Head of caudate nucleus (tissue), 42 donors: ENCODE measurements at places on chromosomes 3 and 15.

DNA sequence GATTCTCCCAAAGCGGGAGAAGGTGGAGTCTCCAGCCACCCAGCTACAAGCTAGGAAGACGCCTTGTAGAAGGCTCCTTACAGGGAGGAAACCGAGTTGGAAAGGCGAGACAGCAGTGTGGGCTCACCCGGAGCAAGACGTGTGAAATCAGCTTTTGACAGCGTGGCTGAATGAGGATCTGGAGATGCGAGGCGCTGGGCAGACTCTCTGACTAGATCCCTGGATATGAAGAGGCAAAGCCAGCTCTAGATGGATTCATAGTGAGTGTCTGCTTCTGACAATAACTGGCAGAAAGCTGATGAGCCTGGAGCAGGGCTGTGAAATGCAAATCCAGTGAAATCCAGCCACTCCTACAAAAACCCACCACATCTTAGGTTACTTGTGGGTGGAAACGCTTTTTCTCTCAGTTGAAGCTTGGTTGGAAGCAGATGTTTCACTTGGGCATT, 41.0 kb downstream of the GOLGA6A start:
- DNase-seq = no peak

DNA sequence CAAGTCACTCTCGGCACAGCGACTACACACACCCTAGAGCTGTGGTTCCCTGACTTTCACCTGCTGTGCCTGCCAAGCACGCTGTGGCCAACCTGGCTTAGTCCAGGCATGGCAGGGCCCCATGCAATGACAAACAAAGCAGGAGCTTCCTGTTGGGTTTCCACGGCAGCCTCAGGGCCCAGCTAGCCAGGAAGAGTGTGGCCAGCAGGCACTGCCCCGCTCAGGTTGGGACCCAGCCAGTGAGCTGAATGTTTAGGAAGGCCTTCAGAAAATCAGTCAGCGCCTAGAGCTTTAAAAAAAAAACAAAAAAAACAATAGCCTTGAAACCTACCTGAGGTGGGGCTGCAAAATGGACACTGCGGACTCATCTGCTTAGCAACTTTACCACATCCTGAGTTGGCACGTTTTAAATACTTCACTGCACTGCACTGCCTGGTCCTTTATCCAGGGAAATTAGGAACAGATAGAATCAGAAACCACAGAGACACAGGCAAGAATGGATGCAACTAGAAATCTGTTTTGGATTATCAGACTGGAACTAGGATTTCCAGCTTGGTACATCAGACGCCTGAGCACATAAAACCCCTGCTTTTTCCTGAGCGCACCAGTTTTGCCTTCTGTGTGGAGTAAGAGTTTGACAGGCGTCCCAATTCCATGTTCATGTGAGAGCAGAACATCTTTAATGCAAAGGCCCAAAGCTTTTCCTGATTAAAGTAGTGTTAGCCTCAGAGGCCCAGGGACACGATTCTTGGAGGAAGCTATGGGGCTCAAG, 36.2 kb upstream of the LDHAL6B start:
- DNase-seq = peak; percentile 48

GRCh38 chr3:19220311-19220710, 72.0 kb downstream of the KCNH8 start:
- no peak for DNase-seq

DNA sequence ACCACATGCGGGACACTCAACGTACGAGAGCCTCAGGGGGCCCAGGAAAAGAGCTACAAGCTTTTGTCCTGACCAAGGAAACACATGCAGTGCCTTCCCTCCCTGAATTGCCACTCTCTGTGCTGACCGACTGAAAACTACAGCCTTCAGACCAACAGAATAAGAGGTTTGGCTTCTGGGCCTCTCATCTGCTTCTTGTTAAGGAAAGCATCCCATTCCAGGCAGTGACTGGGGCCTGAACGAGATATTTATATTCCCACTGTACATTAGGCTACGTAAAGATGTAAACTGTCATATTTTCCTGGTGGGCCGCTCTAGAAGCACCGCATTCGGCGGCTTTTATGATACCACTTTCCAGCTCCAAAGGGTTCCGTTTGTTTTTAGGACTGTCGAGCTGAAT, 208.9 kb upstream of the TPM1 start:
- DNase-seq = no peak

- no peak for DNase-seq
These were observed 9.4 kb downstream of the BTLA start for GRCh38 chr3:112489674-112490479.
